ENCODE measurements at places on chromosomes 1 and 21.
A peak's percentile ranks its signal among the peaks of the same experiment; 100 is the strongest.

- DNase-seq, result no peak
Observed at GRCh38 chr1:1972976-1973715, 30.4 kb downstream of the CFAP74 start.

GRCh38 chr1:118934706-118935105, 53.4 kb downstream of the TBX15 start:
- no peak for DNase-seq

- no peak for DNase-seq
Observed at GRCh38 chr1:181730606-181731005, 247.3 kb downstream of the CACNA1E start.

GRCh38 chr21:25801217-25802014, 66.6 kb downstream of the GABPA start:
- peak; percentile 87 for DNase-seq

- no peak for DNase-seq
Observed at GRCh38 chr1:199157494-199157893, 518.7 kb downstream of the PTPRC start.

- DNase-seq, result no peak
Observed at GRCh38 chr1:167440345-167440744, 78.0 kb downstream of the CD247 start.

DNA sequence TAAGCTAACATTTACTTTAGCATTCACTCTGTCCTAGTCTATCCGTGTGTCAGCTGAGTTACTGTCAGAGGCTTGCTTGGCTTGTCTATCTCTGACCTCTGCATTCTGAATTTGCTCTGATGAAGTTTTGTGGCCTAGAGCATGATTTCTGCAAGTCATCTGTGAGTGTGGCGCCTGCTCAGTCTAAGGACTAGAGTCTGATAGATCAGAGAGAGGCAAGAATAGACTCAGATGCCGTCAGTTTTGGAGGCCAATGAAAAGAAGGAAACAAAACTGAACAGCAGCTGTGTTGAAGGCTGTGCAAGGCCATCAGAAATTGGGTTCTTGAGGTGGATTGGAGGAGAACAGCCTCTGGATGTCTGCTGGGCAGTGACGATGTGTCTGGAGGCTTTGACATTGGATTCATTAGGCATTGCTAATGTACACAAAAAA, 573.1 kb downstream of the USP25 start:
- no peak for DNase-seq

DNA sequence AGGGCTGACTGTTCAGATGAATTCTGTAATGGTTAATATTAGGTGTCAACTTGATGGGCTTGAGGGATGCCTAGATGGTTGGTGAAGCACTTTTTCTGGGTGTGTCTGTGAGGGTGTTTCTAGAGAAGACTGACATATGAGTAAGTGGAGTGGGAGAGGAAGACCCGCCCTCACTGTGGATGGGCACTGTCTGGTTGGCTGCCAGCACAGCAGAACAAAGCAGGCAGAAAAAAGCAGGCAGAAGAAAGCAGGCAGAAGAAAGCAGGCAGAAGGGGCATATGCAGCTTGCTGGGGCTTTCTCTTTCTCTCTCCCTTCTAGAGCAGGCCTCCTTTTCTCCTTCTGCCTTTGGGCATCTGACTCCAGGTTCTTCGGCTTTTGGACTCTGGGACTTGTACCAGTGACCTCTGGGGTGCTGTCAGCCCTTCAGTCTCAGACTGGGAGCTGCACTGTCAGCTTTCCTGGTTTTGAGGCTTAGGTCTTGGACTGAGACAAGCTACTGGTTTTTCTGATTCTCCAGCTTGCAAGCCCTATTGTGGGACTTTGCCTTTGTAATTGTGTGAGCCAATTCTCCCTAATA, 42.9 kb upstream of the CD2 start:
- no peak for DNase-seq

Measured in heart left ventricle (tissue), 16 donors.